ENCODE measurements at places on chromosomes 16 and 17.

DNA sequence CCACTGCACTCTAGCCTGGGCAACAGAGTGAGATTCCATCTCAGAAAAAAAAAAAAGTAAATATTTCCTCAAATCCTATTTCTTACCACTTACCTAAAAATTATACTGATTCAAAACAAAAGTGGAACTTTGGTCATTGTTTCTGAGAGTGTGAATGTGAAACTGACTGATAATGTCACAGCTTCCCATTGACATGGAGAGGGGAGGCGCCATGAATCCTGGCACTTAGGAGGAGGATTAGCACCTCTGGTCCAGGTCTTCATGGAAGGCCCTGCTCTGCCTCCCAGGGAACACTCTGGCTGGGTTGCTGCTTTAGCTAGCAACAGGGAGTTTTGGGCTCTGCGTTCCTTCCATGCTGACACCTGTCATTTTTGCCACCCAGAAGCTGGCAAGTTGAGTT is 154.3 kb upstream of the SALL1 start:
- DNase-seq = no peak

GRCh38 chr17:80899402-80900268 is 92.0 kb upstream of the CHMP6 start:
- DNase-seq = peak; percentile 74

DNA sequence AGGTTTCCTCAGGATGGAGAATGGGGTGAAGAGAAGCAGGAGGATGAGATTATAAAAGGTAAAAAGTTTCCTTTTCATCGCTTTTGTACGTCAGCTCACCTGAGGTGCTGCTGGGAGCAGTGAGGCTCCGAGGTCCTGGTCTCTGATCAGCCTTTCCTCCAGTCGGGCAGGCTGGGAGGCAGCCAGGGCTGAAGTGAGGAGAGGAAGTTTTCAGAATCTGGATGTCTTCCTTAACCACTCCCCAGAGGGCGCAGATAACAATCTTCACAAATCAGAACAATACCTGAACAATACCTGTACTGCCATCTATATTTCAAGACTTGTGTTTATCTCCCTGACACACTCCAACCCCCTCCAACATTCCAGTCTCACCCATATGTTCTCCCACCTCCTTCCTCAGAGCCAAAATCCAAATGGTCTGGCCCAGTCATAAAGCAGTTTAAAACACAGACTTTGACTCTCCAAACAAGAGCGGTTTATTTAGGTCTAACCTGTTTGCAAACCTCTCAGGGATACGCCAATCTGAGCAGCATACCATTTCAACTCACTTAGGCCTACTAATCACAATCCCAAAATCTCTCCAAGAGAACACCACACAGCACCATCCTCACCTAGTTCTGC is 6.8 kb downstream of the ZNF18 start:
- DNase-seq = no peak

DNA sequence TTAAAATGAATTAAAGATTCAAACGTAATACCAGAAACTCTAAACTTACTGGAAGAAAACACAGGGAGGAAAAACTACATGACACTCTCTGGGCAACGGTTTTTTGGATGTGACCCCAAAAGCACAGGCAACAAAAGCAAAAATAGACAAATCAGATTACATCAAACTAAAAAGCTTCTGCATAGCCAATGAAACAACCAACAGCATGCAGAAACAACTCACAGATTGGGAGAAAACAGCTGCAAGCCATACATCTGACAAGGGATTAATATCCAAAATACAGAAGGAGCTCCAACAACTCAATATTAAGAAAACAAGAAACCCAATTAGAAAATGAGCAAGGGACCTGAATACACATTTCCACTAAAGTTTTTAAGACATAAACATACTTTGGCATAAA is 69.2 kb upstream of the ALOX12 start:
- no peak for DNase-seq

DNA sequence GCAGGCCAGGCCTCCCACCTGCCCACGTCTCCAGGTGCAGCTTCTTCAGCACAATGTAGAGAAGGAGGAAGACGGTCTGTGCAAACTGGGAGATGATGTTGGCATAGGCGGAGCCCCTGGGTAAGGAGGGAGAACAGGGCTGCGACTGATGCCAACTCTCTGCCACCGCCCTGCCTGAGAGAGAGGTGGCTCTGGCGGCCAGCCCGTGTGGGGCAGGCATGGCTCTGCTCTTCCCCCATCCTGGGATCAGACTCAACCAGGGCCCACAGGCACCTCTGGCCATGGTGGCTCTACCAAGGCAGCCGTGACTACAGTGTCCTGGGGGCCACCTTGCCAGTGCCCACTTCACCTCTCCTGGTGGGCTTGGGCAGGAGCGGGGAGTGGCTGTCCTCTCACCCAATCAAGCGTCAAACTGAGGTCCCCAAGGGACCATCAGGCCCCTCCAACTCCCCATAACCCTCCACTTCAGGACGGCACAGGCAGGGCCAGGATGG is 8.6 kb downstream of the SLC47A2 start:
- DNase-seq = no peak

DNA sequence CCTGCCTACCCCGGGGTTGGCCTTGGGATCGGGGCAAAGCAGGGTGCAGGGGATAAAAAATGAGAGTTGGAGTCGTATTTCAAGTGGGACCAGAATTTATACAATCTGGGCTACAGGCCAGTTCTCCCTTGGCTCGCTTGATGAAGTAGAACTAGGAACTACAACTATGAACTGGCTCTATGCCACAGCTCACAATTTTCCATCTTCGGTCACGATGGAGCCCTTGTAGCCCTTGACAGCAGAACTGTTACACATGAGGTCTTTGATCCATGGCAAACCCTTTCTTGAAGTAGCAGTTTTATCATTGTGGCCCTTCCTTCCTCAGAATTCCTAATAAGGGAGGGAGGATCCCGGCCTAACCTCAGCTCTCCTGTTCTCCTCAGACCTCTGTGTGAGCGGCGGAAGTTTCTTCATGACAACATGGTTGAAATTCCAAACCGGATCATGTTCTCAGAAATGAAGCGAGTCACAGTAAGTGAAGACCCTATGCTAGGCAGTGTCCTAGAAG is 17.1 kb downstream of the LIG3 start:
- no peak for DNase-seq

- DNase-seq = no peak
Observed at GRCh38 chr17:1999557-2000251, 25.4 kb downstream of the RTN4RL1 start.

DNA sequence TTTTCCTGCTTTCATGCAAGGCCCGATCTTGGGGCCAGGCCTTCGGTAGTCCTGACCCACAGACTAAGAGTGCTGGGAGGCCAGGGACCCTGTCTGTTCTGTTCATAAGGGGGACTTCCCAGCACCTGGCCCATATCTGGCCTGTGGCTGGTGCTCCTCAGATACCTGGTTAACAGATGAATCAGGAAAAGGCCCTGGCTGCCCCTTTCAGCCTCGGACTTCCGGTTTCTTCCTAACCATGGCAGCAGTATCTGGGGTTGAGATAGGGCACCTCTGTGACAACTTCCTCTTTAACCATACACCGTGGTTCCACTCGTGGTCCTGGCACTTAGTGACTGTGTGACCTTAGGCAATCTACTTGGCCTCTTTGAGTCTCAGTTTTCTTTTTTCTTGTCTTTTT is 18.4 kb downstream of the PLCG2 start:
- no peak for DNase-seq
